ENCODE measurements at places on chromosomes 12 and 14.

- no peak for DNase-seq
These were observed 5.3 kb upstream of the TSPAN8 start for GRCh38 chr12:71162832-71163763.

DNA sequence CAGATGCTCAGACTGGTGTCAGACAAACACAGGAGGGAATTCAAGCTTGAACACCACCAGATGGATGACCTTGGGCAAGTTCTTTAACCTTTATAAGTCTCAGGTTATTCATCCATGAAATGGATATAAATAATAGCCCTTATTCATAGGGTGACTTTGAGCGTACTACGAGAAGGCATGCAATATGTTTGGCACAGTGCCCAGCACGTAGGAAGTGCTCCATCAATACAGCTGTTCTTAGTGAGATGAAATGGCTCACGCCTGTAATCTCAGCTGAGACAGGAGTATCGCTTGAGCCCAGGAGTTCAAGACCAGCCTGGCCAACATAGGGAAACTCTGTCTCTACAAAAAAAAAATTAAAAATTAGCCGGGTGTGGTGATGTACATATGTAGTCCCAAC is 84.8 kb upstream of the FICD start:
- DNase-seq, result no peak

GRCh38 chr12:123931686-123932321 is 40.8 kb downstream of the CCDC92 start:
- DNase-seq, result no peak

DNA sequence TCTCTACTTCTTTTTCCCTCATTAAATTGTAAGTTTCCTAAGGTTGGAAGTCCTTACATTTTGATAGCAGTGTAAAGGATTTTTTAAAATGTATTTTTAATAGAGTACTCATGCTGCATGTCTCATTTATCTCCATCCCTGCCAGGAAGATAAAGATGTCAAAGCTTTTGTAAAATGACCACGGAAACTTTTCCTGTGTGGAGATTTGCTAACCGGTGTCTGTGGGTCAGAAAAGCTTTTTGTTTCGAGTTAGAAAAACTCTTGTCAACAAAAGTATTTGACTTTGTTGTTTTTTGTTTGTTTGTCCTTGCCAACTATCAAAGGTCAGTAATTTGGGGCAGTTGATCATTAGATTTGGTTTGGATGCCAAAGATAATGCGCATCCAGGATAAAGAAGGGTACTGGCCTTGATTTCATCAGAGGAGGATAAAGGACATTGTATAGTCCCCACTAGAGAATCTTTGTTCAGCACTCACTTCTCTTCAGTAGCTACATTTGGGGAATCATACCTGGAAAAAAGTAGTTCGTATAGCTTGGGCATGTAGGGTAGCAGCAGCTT is 156.8 kb upstream of the HIF1A start:
- no peak for DNase-seq

DNA sequence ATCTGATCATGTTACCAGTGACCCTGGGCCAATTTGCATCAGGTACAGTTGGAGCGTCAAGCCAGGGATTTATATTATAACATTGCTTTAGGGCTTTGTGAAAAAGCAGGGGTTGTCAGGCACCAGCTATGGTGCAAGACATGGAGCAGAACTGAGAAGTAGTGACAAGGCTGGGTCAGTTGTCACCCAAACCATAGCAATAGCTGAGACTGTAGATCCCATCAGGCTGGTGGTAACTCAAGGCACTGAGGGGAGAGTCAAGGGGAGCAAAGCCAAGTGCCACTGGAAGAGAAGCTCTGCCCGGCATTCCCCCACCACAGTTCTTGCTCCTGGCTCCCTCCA is 16.9 kb downstream of the BCL2L14 start:
- no peak for DNase-seq

DNA sequence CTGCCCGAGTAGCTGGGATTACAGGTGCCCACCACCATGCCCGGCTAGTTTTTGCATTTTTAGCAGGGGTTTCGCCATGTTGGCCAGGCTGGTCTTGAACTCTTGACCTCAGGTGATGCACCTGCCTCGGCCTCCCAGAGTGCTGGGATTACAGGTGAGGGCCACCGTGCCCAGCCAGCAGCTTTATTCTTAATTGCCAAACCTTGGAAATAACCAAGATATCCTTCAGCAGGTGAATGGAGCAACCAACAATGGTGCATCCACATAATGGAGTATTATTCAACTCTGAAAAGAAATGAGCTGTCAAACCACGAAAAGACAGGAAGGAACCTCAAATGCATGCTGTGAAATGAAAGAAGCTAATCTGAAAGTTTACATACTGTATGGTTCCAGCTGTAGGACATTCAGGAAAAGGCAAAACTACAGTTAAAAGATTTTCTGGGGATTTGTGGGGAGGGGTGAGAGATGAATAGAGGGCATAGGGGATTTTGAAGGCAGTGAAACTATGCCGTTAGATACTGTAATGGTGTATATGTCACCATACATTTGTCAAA is 118.8 kb upstream of the CCND2 start:
- DNase-seq, result no peak

GRCh38 chr14:35818346-35819115 is 7.6 kb upstream of the BRMS1L start:
- peak; percentile 59 for DNase-seq

DNA sequence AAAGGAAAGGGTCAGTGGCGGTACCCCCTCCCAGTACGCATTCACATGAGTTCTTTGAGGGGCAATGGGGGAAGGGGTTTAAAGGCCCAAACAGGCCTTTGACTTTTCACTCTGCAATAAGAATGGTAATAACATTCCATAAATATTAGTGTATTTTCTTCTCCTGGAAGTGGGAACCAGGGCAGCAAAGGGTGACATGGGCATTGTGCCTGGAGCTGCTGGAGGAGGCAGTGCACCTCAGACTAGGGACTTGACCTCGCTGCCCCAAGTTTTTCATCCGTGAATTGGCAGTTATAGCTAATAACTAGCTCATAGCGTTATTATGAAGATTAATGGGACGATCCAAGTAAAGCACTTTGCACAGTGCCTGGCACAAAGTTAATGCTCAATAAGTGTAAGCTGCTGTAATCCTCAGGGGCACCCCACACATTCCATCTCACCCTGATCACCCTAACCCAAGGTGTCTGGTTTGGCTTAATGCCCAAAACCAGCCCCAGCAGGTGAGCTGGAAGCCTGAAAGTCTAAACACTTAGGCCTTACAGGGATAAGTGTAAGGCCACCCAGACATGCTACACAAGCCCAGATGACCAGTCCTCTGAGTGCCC is 2.8 kb upstream of the KCNH3 start:
- no peak for DNase-seq

DNA sequence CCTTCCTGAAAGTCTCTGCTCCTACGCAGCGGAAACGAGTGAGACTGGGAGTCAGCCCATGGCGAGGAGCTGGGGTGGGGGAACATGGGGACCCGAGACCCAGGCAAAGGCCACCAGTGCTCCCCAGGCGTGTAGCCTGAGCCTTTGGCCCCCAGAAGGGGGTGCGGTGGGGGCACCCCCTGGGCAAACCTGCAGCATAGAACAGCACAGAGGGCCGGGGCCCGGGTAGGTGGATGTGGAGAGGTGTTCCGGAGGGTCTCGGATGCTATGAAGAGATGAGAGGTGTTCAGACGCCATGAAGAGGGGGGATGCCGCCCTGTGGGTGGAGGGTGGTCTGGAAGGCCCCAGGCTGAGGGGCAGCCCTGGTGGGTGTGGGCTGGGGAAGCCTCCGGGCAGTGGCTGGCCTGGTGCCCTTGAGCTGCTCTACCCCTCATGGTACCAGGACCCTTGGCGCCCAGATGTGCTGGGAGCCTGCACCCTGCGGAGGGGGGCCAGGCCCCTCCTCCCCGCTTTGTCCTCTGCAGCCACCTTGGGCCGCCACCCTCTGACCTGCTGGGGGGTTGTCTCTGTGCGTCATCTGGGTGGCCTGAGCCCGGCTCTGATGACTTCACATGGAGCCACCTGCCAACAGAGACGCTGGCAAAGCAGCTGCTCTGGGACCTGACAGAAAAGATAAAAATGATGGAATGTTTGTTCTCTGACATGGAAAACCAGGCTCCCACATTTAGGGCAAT is 83.4 kb downstream of the KIF26A start:
- no peak for DNase-seq

GRCh38 chr12:29163146-29163545 is 14.1 kb downstream of the FAR2 start:
- no peak for DNase-seq

GRCh38 chr12:20300457-20300856 is 67.9 kb upstream of the PDE3A start:
- DNase-seq, result no peak

- DNase-seq, result peak; percentile 63
These were observed 21.3 kb upstream of the RFLNA start for GRCh38 chr12:124273630-124274029.

GRCh38 chr12:53221203-53222080 is 10.6 kb downstream of the RARG start:
- peak; percentile 65 for DNase-seq

DNA sequence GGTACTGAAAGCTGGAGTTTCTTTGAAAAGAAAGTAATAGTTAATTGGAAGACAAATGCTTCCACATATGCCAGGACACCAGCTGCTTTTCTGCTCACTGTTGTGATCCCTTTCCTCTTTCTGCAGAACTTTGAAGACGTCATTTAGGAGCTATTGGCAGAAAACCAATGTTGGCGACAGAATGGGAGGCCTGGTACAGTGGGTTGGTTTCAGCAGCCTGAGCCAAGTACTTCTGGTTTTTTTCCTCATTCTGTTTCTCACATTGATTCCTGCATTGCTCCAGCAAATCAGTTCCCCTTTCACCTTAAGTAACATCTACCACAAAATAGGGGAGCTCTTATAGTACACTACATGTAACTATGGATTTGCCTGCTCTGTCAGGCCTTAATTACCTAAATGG is 96.9 kb downstream of the FIGNL2 start:
- peak; percentile 19 for DNase-seq

DNA sequence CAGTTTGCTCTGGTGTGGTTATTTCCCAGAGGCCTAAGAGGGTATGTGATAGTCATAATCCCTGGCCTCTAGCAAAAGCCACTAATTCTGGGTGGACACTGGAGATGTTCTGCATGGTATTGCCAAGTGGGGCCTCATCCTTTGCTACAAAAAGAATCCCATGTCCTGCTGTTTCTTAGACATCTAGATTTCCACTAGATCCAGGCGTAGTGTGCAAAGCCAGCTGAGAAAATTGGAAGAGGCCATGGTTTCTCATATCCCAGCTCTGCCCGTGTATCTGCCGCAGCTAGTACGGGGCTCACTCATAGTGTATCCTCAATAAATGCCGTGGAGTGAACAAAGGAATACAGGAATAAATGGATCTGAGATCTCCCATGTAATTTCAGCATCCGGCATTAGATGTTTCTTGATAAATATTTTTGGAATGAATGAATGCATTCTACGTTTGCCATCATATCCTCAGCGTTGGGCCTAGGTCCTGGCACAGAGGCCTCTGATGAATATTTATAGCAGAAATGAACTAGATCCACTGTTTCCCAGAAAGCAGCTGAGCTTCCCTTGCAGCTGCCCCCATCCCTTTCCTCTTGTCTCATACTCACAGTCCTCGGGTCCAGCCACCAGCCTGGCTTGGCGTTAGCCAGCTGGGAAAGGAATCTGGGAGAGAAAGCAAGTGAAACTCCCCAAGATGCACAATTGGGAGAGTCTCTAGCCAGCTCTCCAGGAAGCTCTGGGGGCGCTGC is 76.3 kb upstream of the NOS1 start:
- DNase-seq, result no peak

All from AG08395 (cell line).